ENCODE measurements at places on chromosomes 11 and 22. TPM values are rescaled to one million over a fixed set of nuclear protein-coding genes. Genes with fewer than 3 reads are reported as not detected.

The KCNJ1 gene
- 0.70 TPM for total RNA-seq

- DNase-seq: no peak
- no peak overlapping the region for H3K4me3 ChIP-seq
- peaks cover 18% of the 10 kb centered on the region for H3K4me1 ChIP-seq
- peak overlapping the region; percentile 91 for H3K27ac ChIP-seq
Measured at GRCh38 chr11:67311051-67311555, 7.8 kb downstream of the SSH3 start.

GRCh38 chr11:61637277-61637676 lies 42.9 kb upstream of the DAGLA start:
- no peak overlapping the region for H3K4me3 ChIP-seq
- H3K4me1 ChIP-seq: no peaks in the 10 kb centered on the region
- H3K27me3 ChIP-seq: peaks cover 11% of the 10 kb centered on the region
- no peak overlapping the region for H3K27ac ChIP-seq

DNA sequence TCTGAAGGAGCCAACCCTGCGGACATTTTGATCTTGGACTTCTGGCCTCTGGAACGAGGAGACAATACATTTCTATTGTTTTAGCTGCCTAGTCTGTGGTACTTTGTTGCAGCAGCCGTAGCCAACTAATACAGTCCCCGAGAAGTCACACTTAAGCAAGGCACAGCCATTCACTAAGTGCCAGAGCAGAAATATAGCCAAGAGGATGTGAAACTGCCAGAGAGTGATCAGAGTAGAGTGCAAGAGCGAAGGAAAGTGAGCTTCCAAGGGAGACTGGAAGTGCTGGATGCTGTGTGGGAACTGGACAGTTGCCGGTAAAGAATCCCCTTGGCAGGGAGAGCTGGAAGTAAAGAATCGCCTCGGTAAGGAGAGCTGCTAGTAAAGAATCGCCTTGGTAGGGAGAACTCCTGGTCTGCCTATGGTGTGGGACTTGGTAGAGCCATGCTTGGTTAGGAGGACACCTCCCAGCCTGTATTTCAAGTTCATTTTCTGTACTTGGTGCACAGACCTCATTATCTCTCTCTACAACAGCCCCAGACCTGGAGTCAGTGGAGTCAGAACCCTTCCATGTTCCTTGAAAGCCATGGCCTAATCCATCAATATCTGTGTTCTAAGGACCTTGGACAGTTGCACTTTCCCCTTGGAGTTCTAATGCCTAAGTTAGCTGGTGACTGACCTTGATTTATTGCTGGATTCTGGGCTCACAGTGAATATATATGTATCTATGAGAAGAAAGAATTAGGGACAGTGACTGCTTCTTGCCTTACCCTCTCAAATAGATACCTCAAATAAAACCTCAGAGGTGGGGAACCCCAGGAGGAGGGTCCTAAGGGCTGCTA lies 162.1 kb downstream of the LDLRAD3 start:
- H3K27me3 ChIP-seq: peaks cover 21% of the 10 kb centered on the region
- H3K36me3 ChIP-seq: no peaks in the 10 kb centered on the region
- H3K27ac ChIP-seq: no peak overlapping the region
- H3K4me3 ChIP-seq: no peak overlapping the region
- H3K4me1 ChIP-seq: no peaks in the 10 kb centered on the region

The LRRC74B gene
- total RNA-seq: not detected

DNA sequence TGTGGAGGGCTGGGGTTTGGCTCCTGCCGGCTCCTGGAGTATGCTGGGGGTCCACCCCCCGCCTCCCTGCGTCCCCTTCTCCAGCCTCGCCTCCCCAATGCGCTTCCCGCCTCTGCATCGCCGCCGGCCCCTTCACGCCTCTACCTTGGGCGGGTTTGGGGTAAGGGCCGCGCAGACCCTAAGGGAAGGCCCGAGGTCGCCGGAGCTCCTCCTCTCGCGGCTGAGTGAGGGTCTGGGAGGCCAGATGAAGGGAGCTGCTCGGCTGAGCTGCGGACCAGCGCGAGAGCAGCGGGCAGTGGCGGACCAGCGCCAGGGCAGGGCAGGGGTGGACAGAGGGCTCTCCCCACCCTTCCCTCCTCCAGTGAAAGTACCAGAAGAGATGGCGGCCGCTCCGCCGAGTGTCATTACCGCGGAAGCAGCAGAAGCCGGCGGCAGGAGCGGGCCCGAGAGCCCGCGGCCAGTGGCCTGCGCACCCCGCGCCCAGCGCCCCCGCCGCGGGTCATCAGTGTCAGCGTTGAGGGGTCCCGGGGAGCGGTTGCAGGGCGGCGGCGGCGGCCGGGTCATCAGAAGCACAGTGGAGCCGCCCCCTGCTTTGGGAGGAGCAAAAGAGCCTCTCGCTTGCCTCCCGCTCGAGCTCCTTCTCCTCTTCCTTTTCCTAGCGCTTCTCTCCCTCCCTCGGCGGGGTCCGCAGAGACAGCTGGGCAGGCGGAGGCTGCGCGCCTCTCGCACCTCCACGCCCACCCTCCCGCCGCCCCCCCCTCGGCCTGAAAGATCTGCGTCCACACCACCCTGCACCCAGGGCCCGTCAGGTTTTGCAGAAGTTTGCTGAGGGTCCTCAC lies 255.6 kb upstream of the CADM1 start:
- H3K27ac ChIP-seq: no peak overlapping the region
- peaks cover 33% of the 10 kb centered on the region for H3K27me3 ChIP-seq
- no peak overlapping the region for H3K4me3 ChIP-seq
- DNase-seq: no peak

The TMEM151A gene
- total RNA-seq: 0.16 TPM

The SCGB1A1 gene
- total RNA-seq: not detected

The HEPHL1 gene
- total RNA-seq: not detected

DNA sequence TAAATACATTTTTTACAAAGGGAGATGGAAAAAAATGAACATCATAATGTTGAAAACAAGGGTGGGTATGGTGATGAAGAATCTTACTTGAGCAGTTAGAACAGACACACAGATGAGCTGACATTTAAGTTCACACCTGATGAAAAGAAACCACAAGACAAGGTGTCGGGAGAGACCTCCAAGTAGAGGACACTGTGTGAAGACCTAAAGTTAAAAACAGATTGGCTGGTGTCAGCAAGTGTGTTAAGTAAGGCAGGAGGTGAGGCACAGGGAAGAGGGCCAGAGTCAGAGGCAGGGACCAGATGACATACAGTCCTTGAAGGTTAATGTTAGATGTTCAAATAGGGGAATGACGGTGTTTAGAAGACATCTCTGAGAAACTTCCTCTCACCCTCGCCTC lies 236.8 kb downstream of the FAT3 start:
- peaks cover 9% of the 10 kb centered on the region for H3K27me3 ChIP-seq
- no peaks in the 10 kb centered on the region for H3K4me1 ChIP-seq
- no peak overlapping the region for H3K27ac ChIP-seq
- H3K4me3 ChIP-seq: no peak overlapping the region
- DNase-seq: no peak

All from T-helper 17 cell (primary cell).